Right renal pelvis (tissue), 4 donors: ENCODE measurements at places on chromosomes 7 and 10. TPM values are rescaled to one million over a fixed set of nuclear protein-coding genes. Genes with fewer than 3 reads are reported as not detected.

GDF2 gene
- not detected for polyA plus RNA-seq

LIPN gene
- polyA plus RNA-seq, result not detected

GRCh38 chr10:49654036-49654693 lies 25.3 kb upstream of the C10orf53 start:
- no peak for DNase-seq

DNA sequence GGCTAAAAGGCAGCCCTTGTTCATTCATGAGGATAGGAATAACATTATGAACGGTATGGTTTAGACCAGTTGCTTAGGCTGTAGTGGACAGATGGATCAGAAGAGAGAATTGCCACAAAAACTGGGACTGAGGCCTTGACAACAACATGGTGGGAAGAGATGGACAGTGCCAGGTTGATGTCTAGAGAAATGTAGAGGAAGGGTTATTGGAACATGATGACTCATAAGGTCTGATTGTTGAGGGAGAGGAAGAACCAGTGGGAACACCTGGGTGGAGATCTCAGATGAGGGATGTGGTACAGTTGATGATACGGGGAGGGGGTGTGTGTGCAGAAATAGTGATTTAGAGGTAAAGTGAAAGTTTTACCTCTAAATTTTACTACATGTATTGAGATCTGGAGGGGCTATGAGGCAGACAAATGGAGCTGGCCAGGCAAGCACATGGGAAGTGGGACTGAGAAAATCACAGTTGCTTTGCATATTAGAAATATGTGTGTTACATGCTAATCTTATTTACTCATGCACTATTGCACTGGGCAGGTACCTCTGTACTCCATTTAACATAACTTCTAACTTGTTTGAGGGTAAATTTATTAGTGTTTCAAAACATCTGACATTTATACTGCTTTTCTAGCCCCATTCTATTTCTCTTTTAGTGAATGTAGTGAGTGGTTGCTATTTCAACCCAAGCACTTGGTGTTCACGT lies 65.6 kb downstream of the PLCE1 start:
- DNase-seq, result no peak

DNA sequence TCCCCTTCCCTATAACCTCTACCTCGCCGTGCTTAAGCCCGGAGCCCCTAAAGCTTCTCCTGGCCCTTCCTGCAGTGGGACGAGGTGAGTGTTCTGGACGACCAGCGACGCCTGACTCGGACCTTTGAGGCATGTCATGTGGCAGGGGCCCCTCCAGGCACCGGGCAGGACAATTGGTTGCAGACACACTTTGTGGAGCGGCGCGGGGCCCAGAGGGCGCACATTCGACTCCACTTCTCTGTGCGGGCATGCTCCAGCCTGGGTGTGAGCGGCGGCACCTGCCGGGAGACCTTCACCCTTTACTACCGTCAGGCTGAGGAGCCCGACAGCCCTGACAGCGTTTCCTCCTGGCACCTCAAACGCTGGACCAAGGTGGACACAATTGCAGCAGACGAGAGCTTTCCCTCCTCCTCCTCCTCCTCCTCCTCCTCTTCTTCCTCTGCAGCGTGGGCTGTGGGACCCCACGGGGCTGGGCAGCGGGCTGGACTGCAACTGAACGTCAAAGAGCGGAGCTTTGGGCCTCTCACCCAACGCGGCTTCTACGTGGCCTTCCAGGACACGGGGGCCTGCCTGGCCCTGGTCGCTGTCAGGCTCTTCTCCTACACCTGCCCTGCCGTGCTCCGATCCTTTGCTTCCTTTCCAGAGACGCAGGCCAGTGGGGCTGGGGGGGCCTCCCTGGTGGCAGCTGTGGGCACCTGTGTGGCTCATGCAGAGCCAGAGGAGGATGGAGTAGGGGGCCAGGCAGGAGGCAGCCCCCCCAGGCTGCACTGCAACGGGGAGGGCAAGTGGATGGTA lies 9.2 kb downstream of the EPHB6 start:
- no peak for DNase-seq

DNA sequence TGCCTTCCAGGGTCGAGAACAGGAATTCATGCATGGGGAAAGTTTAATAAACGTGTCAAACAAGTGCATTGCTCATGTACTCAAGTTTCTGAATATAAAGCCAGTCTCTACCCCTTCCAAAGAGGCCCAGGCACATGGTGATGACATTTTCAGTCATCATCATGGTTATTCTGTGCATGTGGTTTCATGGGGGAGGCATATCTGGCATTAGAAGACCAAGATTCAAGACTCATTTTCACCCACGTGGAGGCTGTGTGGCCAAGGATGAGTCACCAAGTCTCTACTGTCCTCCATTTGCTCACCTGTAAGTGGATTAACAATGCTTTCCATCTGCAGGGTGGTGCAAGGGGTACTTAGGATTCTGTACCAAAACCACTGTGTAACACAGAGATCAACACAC lies 34.0 kb upstream of the CNPY1 start:
- no peak for DNase-seq

DNA sequence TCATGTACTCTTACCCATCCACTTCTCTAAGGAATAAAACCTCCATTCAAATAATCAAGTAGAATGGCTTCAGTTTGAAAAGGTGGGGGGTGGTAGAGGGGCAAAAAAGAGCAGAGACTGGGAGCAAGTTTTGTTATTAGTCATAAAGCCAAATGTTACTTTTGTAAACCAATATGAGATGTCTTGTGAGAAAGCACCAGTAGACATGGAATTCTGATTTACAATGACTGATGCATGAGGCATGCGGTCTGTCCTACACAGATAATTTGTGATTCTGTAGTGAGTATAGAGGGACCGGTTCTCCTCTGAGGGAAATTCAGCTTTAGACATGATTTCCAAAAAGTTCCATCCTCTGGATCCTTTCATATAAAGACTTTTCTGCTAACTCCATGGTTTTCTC lies 12.9 kb upstream of the ABCA13 start:
- no peak for DNase-seq

RSPH10B gene
- polyA plus RNA-seq, result 1.8 TPM

GRCh38 chr10:90389876-90390275 lies 468.0 kb downstream of the HTR7 start:
- no peak for DNase-seq

- DNase-seq, result no peak
Observed at GRCh38 chr10:78433766-78434535, 400.3 kb downstream of the RPS24 start.

LRRC61 gene
- 26.1 TPM for polyA plus RNA-seq

DNA sequence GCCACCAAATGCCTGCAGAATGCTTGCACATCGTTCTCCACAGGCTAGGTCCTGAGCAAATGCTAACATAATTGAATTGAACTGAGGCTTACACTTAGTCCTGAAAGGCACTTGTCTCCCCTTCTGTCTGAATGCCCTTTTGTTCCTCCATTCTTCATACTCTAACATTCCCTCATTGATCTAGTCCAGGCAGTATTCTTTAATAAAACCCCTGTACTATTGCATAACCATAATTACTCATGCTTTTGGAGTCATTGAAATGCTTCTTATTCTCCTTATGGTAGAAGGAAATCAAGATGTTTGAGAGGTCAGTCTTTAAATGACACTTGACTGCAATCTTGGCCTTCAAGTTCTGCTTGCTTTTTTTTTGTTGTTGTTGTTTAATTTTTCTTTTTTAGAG lies 7.1 kb downstream of the PI4K2A start:
- DNase-seq, result no peak

NEURL1 gene
- 1.7 TPM for polyA plus RNA-seq

DNA sequence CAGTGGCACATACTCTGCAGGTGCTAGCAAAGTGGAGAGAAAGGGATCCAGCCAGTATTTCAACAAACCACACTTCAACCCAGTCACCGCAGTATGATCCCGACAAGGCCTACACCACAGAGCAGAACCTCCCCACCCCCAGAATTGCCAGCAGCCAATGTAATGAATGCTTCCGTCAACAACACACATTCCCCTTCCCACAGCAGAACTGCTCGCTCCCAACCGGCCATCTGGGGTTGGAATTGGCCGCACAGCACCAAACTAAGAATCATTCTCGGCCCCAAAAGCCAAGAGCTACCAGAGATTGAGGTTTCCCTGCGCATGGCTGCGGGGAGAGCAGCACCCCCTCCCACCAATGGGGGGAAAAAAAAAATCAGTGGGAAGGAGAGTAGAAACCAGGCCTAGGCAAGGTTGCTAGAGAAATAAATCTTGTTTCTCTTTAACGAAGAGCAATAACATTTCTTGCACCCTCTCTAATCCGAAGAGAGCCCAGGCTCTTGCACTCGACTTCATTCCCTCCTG lies 1.1 kb downstream of the WASL start:
- DNase-seq, result peak; percentile 50

- DNase-seq, result no peak
Observed at GRCh38 chr10:110269374-110270318, 35.1 kb downstream of the SMNDC1 start.

LMTK2 gene
- 14.4 TPM for polyA plus RNA-seq
